Bronchus fibroblast of lung (primary cell): ENCODE measurements at places on chromosomes 4 and X. TPM values are rescaled to one million over a fixed set of nuclear protein-coding genes. Genes with fewer than 3 reads are reported as not detected.

Gene HSFX3
- total RNA-seq = not detected in 2 replicates

Gene YY2
- 0.59 and 1.0 TPM in 2 replicates for total RNA-seq

Gene IL2
- not detected in 2 replicates for total RNA-seq

Gene DCAF4L1
- total RNA-seq = under 0.01 TPM in 1 of 2 replicates, not detected in the other

Gene CTAG2
- 2.4 and 2.7 TPM in 2 replicates for total RNA-seq

Gene SH3BGRL
- total RNA-seq = 48.0 and 58.3 TPM in 2 replicates

Gene CASP3
- 17.4 and 21.2 TPM in 2 replicates for total RNA-seq

Gene XAGE1B
- total RNA-seq = not detected in 2 replicates

Gene EIF4E
- total RNA-seq = 69.3 and 69.9 TPM in 2 replicates

Gene SASH3
- not detected in 2 replicates for total RNA-seq

Gene SMARCA5
- total RNA-seq = 22.9 and 25.1 TPM in 2 replicates

Gene REELD1
- not detected in 2 replicates for total RNA-seq

Gene ARR3
- total RNA-seq = not detected in 2 replicates

Gene HAND2
- 0.30 and 0.84 TPM in 2 replicates for total RNA-seq

Gene ZFP42
- total RNA-seq = 0.34 TPM in 1 of 2 replicates, not detected in the other

Gene MGAT4D
- not detected in 2 replicates for total RNA-seq

Gene COX7B2
- not detected in 2 replicates for total RNA-seq

Gene CRMP1
- 2.1 and 2.5 TPM in 2 replicates for total RNA-seq
